Posterior cingulate gyrus (tissue), 11 donors: ENCODE measurements at places on chromosomes 1 and 21.

GRCh38 chr1:100359139-100359538 is 6.8 kb downstream of the CDC14A start:
- DNase-seq: no peak

DNA sequence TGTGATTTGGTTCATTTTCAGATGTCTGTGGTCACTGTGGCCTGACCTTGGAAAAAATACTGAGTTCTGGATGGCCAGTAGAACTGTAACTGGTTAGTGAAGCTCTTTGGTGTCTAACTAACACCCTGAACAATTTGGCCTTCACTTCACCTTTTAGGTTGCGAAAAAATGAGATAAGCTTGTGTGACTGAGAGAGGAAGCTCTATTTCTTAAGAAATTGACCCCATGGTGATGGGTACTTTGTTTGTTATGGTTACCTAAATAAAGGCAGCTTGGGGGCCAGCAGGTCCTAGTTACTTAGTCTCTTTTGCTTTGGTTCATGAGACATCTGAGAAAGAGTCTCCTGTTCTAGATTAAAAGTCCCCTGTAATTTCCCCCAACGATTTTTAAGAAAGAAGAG is 181.6 kb downstream of the ZNF326 start:
- DNase-seq: no peak

DNA sequence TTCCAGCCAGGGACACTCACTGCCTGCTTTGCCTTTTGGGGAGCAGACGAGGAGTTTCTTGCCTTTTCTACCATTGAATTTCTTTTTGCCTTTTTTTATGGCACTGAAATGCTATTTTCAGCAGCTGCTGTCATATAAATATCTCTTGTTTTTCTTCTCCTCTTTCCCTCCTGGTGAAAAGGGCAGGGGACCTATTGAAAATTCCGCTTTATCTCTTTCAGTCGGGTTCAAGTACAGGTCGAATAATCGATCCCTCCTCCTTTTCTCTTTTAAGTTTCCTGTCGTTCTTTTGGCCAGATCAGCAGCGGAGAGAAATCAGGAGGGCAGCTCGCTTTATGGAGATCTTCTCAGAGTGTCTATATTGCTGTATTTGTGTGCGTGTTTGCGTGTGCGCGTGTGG is 67.4 kb upstream of the CASZ1 start:
- no peak for DNase-seq

DNA sequence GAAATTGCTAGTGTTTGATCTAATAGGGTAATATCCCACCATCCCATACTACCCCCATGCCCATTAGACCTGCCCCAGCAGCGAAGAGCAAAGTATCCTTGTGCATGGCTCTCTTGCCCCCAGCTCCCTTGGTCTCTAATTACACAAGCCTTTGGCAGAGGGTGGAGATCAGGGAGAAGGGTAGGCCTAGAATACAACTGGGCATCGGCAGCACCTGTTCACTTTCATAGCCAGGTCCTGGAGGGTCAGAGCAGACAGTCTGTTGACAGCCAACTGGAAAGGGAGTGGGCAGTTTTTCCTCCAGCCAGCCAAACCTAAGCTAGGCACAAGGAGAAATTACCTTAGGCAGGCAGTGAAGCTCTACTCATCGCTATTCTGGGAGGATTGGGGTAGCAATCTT is 2.7 kb upstream of the PIGC start:
- DNase-seq: no peak

GRCh38 chr1:7942214-7942921 is 1.7 kb upstream of the TNFRSF9 start:
- peak; percentile 43 for DNase-seq

DNA sequence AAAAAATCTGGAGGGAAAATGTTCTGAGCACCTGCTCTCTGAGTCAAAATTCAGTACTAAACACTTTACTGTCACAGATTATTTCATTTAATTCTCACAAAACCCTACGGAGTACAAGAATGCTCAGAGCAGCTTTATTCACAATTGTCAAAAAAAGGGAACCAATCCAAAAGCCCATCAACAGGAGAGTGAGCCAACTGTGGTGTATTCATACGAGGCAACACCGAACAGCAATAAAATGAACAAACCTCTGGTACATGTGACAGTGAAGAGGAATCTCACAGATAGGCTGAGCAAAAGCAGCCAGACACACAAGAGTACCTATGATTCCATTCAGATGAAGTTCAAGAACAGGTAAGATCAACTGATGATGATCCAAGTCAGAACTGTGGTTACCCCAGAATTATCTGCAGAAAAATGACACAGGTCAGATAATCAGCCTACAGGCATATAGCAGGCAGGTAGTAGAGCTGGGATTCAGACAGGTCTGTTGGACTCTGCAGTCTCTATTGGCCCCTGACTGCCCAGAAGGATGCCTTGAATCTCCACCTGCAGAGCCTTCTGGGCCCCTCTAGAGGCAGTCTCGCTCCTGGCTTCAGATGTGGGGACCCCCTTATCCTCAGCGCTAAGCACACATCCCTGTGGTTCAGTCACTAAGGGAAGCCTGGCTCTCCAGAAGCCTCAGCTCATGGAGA is 19.2 kb downstream of the SLC9A1 start:
- DNase-seq: no peak

DNA sequence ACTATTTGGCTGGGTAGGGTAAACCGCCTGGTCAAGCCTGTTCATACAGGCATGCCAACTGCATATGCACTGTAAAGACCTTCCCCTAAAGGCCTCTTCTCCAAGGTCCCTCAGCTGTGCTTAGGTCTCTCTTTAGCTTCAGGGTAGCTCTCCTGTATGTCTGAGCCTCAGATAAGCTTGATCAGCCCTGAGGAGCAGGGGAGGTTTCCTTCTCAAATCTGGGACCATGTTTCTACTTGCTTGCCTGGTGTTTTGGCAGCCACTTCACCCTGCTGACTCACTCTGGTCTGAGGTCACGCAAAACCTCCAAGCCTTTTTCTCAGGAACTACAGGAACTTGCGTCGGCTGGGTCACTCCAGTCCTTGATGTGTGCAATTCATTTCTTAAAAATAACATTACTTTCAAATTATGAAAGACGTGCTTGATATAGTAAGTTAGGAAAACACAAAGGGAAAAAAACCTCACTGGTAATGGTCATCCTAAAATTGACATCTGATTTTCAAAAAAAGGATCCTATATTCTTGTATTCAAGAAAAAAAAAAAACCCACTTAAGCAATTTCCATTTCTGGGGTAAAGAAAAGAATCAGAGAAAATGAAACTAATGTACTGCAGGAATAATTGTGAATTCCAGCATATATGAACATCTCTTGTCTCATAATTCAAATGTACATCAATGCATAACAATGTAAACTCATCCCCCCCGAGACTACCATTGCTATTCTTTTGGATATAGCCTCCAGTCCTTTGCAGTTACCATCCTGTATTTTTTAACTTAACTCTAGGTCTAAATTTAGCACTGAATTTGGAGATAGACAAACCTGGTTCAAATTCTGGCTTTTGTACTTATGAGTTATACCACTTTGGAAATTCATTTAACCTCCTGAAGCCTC is 24.8 kb upstream of the RNF19B start:
- no peak for DNase-seq

DNA sequence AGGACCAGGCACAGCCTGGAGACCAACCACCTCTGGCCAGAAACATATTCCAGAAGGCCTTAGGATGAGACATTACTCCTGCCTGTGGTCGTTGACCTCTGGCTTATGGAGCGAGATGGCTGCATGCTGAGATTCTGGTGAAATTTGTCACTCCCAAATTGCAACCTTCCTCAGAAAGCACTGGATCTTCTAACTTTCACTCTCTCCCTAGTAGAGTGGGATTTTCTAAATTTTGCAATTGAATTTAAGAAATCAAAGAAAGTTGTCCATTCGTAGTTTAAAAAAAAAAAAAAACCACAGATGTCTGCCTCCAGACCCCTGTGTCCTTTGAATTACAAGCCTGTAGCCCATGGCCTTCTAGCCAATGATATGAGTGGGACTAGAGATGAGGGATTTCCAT is 28.6 kb upstream of the IL10 start:
- no peak for DNase-seq

DNA sequence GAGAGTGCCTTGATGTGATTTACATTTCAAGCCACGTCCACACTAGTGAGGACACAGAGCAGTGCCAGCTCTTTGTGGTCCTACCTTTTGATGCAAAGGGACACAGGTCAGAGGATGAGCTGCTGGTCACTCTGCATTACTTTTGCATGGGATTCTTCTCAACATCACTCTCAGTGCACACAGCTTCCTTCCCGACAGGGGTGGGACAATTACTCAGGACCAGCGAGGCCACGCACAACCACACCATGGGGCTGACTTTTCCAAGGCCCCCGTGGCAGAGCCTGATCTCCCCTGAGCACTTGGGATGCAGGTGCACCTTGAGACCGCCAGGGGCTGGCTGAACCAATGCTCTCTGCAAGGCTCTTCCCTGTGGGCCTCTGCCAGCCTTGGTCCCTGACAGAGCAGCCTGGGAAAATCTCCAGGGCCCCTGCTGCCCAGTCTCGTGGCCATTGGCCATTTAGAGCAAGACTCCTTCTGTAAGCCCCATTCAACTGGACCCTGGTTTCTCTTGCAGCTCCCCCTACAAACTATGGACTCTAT is 13.2 kb upstream of the PRAMEF12 start:
- no peak for DNase-seq

GRCh38 chr21:28152732-28153131 is 839.9 kb downstream of the LTN1 start:
- DNase-seq: no peak

DNA sequence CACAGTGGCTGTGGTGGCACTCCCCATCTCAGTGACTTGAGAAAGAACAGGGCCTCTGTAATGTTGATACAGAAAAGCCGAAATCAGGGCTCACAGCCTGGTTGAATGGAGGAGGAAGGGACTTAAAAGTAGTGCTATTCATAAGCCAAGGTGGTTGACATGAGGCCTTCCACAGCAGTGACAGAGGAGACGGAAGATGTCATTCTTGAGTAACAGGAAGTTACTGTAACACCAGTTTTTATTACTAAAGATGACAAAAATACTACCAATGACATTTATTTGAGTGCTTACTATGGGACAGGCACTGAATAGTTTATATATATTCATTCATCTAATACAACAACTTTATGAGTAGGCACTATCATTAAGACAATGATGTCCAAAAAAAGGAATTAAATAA is 52.8 kb upstream of the GNG12 start:
- no peak for DNase-seq

DNA sequence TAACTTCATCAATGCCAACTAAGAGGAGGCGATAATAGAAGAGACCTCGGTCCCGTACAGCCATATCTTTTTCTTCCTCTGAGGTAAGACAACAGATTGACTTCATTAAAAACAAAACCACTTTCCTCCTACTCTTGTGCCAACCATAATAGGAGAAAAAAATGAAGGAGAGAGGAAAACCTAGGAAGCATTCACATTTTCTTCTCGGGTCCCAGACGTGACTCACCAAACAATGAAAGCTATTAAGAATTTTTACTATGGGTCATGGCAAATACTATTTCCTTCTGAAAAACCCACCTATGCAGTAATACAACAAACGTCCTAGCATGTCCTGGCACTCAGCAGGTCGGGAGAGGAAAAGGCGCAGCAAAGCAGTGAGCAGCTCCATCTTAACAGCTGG is 8.6 kb upstream of the BCL2L15 start:
- no peak for DNase-seq

- DNase-seq: peak; percentile 5
Measured at GRCh38 chr1:204081791-204082513, 9.0 kb downstream of the SOX13 start.

DNA sequence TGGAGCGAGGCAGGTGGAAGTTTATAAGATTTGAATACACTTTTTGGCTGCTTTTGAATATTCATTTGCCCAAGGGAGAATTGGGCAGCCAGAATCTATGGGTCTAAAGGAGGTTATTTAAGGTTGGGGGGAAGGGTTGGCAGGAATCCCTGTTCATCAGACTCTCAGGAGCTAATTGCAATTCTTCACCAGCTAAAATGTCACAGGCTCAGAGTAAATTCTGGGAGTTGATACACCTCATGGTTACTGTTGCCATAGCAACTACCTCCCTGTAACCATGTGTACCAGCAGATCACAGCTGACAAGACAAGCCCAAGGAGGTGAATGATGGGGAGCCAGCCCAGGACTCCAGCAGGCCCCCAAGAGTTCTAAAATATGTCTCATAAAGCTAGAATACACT is 75.5 kb downstream of the CAMK2N1 start:
- no peak for DNase-seq

DNA sequence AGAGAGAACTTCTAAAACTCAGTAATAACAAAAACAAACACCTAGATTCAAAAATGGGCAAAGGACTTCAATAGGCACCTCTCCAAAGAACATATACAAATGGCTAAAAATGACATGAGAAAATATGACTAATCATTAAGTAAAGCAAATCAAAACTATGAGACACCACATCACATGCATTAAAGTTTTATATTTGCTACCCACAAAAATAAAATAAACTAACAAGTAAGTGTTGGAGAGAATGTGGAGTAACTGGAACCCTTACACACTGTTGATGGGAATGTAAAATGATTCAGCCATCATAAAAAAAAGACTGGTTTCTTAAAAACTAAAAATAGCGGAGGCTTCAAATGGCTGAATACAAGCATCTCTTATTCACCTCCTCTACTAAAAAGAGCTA is 262.1 kb upstream of the PKN2 start:
- no peak for DNase-seq

- no peak for DNase-seq
Measured at GRCh38 chr1:37861151-37861550, 1.8 kb upstream of the MTF1 start.

- no peak for DNase-seq
Measured at GRCh38 chr1:53693339-53693738, 45.6 kb downstream of the GLIS1 start.

- no peak for DNase-seq
Measured at GRCh38 chr1:209229494-209230061, 353.9 kb upstream of the CAMK1G start.

- DNase-seq: no peak
Measured at GRCh38 chr1:40897513-40897912, 35.4 kb upstream of the CITED4 start.

DNA sequence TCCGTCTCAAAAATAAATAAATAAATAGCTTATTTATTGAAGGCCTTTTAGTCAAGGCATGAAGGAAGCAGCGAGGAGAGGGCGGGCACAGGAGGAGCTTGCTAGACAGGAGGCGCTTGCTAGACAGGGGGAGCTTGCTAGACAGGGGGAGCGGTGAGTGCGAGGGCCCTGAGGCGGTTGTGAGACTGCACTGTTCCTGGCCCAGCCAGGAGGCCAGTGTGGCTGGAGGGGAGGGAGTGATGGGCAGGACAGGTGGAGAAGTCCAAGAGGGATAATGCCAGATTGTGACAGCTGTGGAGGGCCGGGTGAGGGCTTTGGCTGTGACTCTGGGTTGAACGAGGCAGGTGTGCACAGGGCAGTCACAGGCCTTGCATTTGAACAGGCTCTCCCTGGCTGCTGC is 18.2 kb downstream of the KIF17 start:
- DNase-seq: no peak

- DNase-seq: no peak
Measured at GRCh38 chr1:45924736-45925135, 121.3 kb downstream of the MAST2 start.

GRCh38 chr1:231796141-231796540 is 169.6 kb downstream of the DISC1 start:
- no peak for DNase-seq

GRCh38 chr1:87615901-87616300 is 287.2 kb downstream of the LMO4 start:
- no peak for DNase-seq

GRCh38 chr1:211783266-211783665 is 47.3 kb downstream of the LPGAT1 start:
- DNase-seq: no peak
